Kidney tubule cell (primary cell): ENCODE measurements at places on chromosomes 4 and X.
A peak's percentile ranks its signal among the peaks of the same experiment; 100 is the strongest.

DNA sequence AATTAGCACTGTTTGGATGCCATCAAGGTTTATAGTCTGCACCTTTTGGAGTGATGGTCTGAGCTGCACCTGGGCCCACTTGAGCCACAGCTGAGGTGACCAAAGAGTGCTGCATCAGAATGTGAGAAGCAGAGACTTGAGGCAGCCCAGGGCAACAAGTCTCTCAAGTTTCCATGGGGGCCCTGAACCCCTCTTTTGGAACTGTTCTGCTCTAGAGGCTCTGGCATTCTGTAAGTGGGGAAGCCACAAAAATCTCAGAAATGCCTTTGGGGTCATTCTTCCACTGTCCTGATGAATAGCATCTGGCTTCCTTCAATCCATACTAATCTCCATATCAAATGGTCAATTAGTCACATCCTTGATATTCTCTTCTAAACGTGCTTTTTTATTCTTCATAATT lies 298.4 kb upstream of the MAOA start:
- DNase-seq, result no peak

DNA sequence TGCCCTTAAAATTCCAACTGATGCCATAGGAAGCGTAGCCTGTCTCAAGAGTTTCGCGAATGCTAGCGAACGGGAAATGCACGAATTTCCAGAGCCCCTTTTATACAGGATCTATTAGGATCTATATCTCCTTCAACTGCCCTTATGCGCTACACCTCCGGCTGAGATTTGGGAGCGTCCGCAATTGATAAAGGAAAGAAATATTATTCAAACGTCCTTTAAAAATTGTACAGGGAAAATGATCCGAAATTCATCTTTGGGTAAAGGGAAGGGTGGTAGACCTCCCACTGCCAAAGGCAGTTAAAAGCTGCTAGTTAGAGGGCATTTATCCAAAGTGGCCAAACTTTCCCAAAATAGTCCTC lies 609 bp downstream of the NR3C2 start:
- DNase-seq, result peak; percentile 20

DNA sequence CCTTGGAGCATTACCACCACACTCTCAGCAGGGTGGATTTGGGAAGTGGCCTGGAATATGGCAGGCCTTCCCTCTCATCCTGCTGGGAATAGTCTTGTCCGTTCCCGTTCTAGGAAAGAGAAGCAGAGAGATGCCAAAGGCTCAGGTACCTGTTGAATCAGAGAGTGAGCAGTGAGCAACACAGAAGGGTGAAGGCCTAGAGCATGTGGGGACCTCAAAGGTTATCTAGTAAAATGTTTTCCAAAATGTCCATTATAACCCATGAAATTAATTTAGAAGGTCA lies 30.8 kb downstream of the SLC16A2 start:
- DNase-seq, result no peak

DNA sequence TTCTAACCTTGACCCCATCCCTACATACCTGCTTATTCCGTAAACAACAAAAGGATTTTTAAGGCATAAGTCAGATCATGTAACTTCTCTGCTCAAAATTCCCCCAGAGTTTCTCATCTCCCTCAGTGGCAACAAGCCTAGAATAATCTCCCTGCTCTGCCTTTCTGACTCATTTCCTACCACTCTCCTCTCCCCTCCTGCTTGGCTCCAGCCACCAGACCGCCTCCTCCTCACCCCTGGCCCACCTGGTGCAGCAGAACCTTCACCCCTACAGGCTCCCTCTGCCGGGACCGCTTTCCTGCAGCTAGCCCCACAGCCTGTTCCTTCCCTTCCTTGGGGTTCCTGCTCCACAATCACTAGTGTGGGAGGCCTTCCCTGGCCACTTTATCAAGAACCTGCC lies 32.1 kb downstream of the TSPAN5 start:
- peak; percentile 86 for DNase-seq

DNA sequence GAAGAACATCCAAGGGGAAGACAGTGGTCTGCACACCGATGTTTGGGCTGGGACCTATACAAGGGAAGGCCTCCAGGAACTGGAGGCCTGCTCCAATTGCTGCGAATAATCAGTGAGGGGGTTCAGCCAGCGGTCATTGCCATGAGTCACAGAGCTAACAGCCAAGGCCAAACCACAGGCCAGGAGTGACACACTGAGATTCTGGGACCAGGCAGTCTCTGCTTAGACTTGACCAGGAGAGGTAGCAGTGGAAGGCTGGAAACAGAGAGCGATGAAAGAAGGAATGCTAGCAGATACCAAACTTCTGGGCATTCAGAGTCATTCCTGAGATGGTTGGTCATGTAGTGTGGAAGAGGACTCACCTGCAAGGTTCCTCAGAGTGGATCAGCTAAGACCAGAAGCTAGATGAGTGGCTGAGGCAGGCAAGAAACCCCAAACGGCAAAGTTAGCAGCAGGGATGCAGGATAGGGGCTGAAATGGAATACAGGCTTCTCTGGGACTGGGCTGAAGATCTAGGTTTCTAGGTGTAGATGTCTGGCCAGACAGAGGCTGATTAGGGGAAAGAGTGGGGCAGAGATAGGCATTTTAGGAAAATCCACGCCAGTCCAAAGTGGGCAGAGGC lies 54.7 kb downstream of the CNGA2 start:
- peak; percentile 67 for DNase-seq

DNA sequence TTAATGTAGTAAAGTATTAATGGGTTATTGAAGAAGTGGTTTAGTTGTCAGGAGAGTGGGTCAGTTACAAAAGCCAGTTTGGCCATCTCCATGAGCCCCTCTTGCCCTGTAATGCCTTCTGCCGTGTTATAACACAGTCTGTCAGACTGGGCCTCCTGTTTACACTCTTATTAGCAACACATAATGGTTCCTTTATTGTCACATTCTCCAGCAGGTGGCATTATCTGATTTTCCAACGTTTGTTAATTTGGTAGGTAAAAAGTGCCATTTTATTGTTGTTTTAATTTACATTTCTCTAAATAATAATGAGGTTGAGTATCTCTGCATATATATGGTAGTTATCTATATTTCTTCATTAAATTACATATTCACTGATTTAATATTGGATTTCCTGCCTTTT lies 560.8 kb downstream of the FGF13 start:
- no peak for DNase-seq

DNA sequence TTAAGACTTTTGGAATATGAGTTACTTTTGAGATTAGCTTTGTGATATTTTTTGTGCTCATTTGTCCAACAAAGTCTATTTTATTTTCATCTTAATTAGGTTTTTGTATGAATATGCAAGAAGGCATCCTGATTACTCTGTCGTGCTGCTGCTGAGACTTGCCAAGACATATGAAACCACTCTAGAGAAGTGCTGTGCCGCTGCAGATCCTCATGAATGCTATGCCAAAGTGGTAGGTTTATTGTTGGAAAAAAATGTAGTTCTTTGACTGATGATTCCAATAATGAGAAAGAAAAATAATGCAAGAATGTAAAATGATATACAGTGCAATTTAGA lies 10.8 kb downstream of the ALB start:
- DNase-seq, result no peak

- DNase-seq, result no peak
These were observed 79.4 kb upstream of the TTC29 start for GRCh38 chr4:147025042-147025441.

- no peak for DNase-seq
These were observed 423.9 kb downstream of the FAM133A start for GRCh38 chrX:94097868-94098267.

- no peak for DNase-seq
These were observed 112.8 kb upstream of the PSAPL1 start for GRCh38 chr4:7547368-7548040.

GRCh38 chr4:40373636-40374035 lies 38.5 kb downstream of the CHRNA9 start:
- DNase-seq, result no peak

DNA sequence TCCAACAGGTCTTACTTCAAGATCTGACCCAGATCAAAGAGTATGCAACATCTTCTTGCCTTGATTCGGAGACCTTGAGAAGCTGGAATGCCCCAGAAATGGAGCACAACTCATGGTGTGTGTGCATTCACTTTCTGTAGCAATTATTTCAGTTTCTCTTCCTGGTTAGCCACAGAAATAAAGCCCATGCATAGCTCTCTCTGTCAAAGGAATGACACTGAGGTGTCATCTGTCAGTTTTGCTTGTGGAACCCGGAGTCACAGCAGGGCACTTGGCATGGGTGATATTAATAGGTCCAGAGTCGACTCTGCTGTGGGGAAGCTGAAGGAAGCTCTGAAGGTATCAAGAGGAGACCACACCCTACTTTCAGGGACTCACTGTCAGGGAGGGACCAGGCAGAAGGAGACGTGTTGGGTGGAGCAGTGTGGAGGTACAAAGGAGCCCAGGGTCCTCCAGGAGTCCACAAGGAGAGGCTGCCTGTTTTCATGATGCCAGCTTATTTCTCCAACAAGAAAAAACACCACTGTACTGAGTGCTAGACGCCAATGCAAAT lies 10.7 kb downstream of the CLNK start:
- no peak for DNase-seq

DNA sequence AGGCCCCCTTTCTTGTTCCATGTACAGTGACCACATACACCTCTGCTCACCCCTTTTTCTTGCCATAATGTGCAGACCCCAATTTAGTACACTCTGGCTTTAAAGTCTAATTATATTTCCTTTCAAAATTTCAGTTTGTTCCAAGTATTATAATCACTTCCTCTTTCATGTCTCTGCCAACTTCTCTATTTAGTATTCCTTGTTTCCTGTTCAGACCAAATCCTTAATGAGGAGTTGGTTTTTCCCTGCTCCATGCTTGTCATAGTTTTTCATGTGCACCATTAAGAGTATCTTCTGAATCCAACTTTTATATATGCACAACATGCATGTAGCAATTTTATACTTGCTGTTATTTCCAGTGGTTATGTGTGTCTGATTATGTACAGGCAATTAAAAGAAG lies 32.3 kb downstream of the USP53 start:
- no peak for DNase-seq

DNA sequence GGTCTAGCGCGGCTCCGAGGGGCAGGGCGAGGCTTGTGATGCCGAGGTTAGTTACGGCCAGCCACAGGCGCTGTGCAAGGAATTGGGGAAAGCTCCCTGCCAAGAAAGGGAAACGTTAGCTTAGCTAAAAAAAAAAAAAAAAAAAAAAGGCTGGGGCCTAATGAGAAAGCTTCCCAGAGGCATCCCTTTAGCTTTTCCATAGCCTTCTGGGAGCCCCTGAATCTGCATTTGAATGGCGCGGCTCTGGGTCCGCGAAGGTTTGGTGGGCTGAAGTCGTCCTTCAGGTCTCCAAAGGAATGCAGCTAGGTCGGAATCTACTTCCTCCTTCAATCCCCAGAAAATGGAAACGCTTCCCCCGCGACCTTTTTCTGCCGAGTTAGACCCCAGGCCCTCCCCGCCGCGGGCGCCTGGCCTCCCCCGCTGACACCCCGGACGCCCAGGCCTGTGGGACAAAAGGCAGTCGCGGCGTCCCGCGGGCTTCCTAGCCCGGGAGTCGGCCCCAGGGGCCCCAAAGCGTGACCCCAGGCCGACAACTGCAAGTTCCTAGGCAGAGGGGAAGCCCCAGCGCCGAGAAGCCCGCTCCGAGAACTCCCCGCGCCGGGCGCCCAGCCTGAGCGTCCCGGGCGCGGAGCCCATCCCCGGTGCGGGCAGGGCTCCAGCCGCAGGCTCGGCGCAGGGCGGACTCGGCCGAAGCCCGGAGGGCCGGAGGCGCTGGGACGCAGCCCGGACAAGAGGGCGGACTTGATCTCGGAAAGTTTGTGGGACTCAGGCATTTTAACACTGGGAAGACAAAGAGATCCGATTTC lies 605 bp upstream of the FAT1 start:
- DNase-seq, result peak; percentile 72

DNA sequence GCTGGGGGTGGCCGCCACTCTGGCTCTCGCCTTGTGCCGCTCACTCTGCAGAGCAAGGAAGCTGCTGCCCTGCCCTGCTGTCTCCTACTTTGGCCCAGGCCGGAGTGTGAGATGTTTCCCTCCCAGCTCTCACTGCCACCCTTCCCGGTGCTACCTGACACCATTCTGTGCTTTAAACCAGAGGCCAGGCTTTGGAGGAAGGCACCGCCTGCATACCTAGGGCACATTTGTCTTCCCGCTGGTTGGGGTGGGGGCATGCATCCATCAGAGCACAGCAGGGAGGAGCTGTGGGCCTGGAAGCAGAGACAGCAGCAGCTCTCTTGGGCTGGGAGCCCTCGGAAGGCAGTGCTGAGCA lies 96.9 kb upstream of the PSAPL1 start:
- no peak for DNase-seq

DNA sequence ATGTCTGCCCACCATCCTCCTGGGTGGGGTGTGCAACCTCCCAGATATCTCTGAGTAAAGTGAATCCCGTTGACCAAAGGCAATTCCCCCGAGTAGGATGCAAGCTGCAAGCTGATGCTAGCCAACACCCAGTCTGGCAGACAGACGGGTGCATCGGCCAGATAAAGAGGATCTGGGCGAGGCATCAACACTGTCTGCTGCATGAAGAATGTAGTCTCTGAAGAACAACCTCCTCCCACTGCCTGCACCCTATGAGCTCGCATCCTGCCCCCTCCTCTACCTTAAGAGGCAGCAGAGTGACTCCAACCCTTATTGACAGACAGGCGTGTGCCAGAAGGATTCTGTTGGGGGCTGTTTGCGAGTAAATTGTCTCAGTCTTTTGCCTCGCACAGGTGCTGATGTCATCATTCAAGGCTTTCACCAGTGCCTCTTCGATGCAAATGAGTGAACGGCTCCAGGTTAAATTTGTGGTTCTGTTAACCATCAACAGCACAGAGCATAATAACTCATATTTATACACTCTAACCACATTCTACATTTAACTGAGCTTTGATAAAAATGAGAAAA lies 546.9 kb downstream of the BCOR start:
- peak; percentile 89 for DNase-seq

GRCh38 chrX:15430584-15430983 lies 46.4 kb upstream of the VEGFD start:
- no peak for DNase-seq

DNA sequence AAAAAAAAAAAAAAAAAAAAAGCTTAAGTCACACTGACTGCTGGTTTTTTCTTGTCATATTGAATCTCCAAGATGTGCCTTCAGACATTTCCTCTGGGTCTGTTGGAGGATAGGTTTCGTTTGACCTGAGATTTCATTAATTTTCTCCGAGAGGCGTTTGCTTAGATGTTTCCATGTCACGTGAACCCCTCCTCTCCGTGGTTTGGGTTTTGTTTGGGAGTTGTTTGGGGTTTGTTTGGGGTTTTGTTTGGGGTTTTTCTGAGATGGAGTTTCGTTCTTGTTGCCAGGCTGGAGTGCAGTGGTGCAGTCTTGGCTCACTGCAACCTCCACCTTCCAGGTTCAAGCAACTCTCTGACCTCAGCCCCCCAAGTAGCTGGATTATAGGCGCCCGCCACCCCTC lies 40.8 kb upstream of the DHRSX start:
- DNase-seq, result no peak

- no peak for DNase-seq
These were observed 29.3 kb upstream of the SRPX start for GRCh38 chrX:38249965-38250364.

- no peak for DNase-seq
These were observed 13.8 kb downstream of the CXCL13 start for GRCh38 chr4:77619408-77619807.

DNA sequence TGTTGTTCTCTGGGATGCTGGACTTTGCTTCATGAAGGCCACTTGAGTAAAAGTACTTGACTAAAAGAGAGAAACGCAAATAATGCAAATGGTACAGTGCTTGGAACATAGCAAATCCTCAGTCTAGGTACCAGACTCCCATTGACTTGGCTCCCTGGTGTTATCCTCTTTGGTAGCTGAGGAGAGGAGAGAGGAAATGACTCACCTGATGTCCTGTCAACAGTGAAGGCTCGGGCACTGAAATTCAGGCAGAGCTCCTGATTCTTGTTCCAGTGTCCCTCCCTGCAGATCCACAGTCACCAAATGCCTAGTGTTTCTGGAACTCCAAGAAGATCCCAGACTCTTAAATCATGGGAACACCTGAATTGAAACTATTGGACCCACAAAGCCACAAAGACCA lies 22.5 kb upstream of the TCEAL4 start:
- peak; percentile 13 for DNase-seq
